Activated T-helper 1 cell treated with anti-CD3 and anti-CD28 coated beads, Interleukin-12 subunit alpha, Interleukin-12 subunit beta, Interleukin-2, Interleukin-4 antibody, amounts not matched to agents 30 ng/mL and 10 ng/mL and 1 ng/mL, durations not matched to agents 14 hours and 24 hours and 36 hours (primary cell): ENCODE measurements at places on chromosomes 16 and 17.

DNA sequence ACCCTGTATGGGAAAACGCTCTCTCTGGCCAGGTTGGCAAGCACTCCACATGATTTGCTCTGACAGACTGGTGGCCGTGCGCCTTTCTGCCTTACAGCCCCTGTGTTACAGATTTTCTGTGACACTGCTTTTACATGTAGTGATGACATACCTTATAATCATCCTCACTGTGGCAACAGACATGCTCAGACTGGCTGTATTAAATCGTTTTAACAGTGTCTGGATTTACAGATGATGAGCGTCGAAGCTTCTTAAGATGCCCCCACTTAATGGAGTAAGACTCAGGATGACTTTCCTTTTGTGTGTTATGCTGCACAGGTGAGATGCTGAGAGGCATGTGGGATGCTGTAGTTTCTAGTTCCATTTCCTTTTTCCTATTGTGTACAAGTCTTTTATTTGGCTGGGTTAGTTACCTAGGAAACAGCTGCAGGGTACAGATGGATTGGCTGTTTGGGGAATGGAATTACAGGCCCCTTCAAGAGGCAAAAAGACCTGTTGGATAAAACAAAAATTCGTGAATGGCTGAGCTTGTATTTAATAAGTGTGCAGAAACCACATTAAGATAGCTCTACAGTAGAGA lies 20.9 kb upstream of the VWA3A start:
- H3K27me3 ChIP-seq, result no peaks in the 10 kb centered on the region
- H3K4me1 ChIP-seq, result no peaks in the 10 kb centered on the region
- H3K4me3 ChIP-seq, result no peak overlapping the region
- DNase-seq, result no peak
- H3K27ac ChIP-seq, result no peak overlapping the region

DNA sequence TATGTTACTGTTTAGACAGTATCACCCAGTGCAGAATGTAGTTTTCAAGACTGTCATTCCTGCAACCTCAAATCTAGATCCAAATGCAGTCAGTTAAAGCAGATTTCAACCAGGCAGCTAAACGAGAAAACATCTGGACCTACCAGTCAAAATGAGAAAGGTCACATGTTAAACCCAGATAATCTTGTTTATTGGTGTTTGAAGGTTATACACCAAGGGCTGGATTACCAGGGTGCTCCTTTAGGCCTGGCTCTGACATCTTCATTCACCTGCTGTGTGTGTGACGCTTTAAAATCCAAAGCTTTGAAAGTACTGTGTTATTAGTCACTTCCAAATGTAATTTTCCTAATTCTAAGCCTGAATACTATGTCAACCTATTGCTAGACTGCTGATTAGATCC lies 54.9 kb downstream of the IKZF3 start:
- H3K27ac ChIP-seq, result no peak overlapping the region
- no peak for DNase-seq
- no peak overlapping the region for H3K4me3 ChIP-seq

GRCh38 chr17:64575431-64575830 lies 68.7 kb downstream of the CEP95 start:
- no peak overlapping the region for H3K27ac ChIP-seq
- DNase-seq, result no peak
- H3K27me3 ChIP-seq, result no peaks in the 10 kb centered on the region

DNA sequence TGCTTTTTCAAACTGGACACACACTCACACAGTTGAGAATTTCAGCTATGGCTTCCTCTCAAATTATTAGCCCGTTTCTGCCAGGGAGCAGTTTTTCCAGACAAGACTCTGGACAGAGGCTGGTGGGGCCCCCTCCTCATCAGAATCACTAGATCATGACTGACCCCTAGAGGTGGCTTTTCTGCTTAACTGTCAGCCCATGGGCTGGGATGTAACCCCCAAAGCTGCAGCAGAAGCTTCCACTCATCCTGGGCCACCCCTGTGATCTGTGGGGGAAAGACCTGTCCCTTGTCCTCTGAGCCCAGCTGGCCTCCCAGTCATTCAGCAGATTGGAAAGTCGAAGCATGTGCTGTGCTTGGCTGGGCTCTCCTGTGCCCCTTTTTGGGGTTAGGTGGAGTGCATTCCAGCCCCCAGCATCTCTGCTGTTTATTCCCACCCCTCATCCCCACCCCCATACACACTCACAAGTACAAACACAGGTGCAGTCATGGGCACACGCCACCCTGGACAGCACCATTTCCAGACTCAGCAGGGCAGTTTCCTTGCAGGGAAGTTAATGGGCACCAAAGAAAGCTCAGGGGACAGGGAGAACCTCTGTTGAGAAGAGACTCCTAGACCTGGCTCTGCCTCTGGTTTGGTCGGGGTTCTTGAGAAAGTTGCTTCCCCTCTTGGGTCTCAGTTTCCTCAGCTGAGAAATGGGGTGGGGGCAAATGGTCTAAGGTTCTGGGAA lies 77.6 kb upstream of the RBL2 start:
- no peak overlapping the region for H3K4me3 ChIP-seq
- peaks cover 2% of the 10 kb centered on the region for H3K27me3 ChIP-seq
- no peak overlapping the region for H3K27ac ChIP-seq
- H3K36me3 ChIP-seq, result no peaks in the 10 kb centered on the region
- no peaks in the 10 kb centered on the region for H3K4me1 ChIP-seq

- no peaks in the 10 kb centered on the region for H3K27me3 ChIP-seq
- H3K36me3 ChIP-seq, result no peaks in the 10 kb centered on the region
- H3K4me1 ChIP-seq, result no peaks in the 10 kb centered on the region
- H3K27ac ChIP-seq, result no peak overlapping the region
These were observed 10.7 kb upstream of the ZFPM1 start for GRCh38 chr16:88442383-88442726.
